Right lung (tissue), 10 donors: ENCODE measurements at places on chromosomes 4 and X.

DNA sequence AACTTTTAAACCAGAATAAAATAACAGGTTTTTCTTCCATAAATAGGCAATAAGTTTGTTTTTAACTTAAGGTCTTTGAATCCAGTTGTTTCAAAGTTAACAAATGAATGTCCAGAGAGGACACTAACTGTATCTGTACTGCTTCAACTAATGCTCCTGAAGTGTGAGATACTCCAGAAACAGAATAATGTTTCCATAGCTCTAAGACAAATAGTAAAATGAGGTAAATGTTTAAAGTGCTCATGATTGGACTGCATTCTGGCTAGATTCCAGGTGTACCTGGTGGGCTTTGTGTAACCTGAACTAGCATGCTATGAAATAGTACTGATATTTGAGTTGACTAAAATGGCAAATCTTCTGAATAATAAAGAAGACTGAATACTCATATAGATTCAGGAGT is 51.7 kb downstream of the METTL14 start:
- no peak for DNase-seq

- DNase-seq = no peak
These were observed 519.9 kb downstream of the INPP4B start for GRCh38 chr4:142326181-142326580.

GRCh38 chrX:3697701-3698279 is 15.7 kb downstream of the PRKX start:
- no peak for DNase-seq

GRCh38 chr4:5004496-5004895 is 14.8 kb downstream of the CYTL1 start:
- DNase-seq = no peak

- no peak for DNase-seq
These were observed 8.0 kb downstream of the RADX start for GRCh38 chrX:106619797-106620196.

DNA sequence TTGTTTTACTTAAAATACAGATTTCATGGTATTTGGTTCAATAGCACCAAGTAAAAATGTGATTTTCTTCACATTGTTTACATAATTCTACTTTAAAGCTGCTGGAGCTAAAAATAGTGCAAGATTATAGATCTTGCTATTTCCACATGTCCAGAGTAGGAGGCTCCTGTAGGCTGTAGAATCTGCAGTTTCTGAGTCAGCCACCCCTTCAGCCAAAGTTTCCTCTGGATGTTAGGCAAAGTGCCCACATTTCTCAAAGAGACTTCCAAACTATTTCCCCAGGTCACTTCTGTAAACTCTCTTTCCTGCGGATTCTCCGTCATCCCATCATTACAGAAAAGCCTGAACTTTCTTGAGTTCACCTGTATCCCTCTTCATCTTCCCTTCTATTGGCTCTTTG is 342.5 kb upstream of the FSTL5 start:
- DNase-seq = no peak

DNA sequence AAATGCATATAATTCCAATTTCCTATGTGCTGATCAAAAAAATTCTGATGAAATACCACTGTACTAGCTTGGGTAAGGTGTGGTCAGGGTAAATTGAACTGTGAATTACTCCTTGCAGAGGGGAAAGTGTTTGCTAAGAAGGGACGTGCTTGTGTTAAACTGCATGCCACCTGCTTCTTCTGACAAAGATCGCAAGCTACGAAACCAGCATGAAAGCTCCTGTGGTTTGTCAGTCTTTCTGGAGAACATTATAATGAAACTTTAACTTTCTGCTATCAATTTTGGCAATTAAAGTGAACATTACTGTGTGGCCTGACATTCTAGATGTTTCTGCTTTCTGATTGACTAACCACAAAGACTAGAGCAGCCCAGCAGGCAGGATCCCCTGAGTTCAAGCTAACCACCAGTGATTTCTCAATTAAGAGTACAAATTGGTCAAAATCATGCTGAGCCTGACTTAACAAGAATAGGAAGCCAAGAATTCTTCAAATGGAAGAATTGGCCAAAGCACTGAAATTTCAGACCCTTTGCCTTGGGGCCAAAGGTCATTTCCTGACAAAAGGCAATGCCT is 239.0 kb downstream of the SLITRK2 start:
- DNase-seq = no peak

GRCh38 chrX:107750263-107750662 is 25.3 kb downstream of the TSC22D3 start:
- no peak for DNase-seq

DNA sequence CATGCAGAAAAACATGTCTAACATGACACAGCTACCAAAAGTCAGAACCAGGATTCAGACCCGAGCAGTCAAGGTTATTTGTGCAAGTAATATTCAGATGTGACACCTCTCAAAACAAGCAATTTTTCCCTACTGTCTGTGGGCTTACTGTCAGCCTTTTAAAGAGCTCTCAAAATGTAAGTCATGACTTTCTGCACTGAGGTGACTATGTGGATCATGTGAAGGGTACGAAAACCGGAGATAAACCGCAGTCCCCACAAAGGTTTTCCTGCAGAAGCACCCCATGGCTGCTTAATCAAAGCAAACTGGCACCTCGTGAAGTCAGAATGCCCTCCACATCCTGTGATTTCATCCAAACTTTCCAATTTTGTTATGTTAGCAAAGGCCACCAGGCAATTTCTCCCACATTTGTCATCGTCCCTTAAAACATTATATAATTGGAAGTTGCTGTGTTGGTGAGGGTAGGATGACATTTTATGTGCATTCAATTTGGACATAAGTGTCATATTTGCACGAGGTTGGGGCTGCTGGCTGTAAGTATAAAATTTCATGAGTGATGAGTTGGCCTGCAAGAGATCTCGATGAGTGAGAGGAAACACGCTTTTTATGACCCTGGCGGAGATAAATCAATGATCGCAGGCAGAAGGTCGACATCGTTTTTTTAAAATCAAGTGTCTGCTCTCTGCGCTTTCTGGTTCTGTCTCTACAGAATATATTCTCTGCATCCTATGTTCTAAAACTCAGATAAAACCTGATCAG is 161.2 kb downstream of the STK32B start:
- no peak for DNase-seq

- DNase-seq = peak; percentile 39
These were observed 86.1 kb downstream of the CPE start for GRCh38 chr4:165464813-165465381.

DNA sequence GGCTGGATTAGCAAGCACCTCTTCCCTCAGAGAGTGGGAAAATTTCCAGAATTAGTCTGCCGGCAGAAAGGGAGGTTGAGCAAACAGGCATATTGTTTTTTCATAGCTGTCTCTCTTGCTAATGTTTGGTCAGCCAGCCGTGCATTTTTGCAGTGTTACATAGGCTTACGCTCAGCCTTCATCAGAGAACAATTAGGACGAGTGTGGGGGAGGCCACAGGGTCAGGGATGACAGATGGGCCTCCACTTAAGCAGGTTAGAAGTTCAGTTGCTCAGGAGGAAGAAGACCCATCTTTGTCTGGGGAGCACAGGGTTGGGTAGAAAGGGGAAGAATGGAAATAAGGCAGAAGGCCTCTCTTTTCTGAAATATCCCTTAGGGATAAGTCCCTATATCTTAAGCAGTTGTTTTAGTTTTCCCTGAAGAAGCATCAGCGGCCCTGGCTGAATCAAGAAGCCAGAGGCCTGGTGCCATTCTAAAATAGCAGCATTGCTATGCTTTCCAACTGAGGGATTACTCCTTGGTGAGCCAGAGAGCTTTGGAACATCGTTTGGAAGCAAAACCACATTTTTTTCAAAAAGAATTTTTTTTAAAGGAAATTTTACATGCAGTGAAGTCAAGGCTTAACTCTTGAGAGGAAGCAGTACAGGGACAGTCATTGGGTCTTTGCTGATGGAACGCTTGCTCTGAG is 118.8 kb downstream of the SMIM20 start:
- DNase-seq = no peak

DNA sequence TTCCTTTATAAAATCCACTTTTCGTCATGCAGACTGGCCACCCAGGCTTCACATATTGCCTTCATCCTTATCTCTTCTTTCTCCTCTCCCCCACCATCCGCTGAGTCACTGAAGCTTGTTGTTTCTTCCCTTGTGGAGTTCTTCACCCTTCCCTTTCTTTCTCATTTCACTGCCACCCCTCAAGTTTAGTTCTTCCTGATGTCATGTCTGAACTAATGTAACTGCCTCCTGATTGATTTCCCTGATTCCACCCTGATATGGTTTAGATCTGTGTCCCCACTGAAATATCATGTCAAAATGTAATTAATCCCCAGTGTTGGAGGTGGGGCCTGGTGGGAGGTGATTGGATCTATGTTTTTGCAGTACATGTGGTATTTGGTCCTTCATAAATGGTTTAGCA is 151.4 kb downstream of the CPEB2 start:
- no peak for DNase-seq

DNA sequence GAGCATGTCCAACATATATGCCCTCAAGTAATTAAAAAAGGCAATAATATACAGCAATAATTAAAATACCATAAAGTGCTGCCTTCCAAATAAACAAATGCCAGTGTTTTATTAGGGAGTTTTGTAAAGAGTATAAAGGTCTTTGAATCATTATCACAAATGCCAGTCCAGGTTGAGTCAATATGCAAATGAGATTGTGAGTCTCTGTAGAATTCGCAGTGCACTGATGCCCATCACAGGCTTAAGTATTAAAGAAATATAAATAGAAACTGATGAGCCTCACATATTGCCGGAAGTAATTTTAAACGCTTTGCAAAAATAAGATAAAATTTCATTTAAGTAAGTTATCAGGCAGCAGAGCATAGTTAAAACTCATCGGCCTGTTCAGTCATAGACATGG is 205.0 kb upstream of the TECRL start:
- no peak for DNase-seq

- no peak for DNase-seq
These were observed 166.1 kb upstream of the NUDT6 start for GRCh38 chr4:123088501-123088900.

- DNase-seq = no peak
These were observed 209.4 kb downstream of the VEGFC start for GRCh38 chr4:176583278-176583677.

DNA sequence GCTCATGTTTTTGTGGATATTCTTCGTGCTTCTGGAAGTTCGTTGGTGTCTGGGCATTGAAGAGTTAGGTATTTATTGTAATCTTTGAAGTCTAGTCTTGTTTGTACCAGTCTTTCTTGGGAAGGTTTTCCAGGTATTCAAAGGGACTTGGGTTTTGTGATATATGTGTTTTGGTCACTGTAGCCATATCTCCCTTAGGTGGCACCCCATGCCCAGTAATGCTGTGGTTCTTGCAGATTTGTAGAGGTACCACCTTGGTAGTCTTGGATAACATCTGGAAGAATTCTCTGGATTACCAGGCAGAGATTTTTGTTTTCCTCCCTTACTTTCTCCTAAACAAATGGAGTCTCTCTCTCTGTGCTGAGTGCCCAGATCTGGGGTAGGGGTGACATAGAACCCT is 184.1 kb downstream of the TEX13C start:
- no peak for DNase-seq

DNA sequence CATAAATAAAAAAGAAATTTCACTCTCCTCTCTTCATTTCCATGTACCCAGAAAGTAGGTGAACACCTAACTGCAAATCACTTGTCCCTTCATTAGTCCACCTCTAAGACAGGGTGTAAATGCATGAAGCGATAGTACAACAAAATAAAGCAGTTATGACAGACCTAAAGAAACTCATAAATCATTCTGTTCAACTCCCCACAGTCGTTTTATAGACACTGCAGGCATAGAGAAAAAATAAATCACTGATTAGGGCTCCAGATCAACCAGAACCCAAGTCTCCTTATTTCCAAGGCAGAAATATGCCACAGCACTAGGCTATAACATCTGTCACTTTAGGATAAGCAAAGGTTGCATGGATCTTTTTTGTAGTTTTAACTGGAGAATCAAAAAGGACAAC is 3.0 kb downstream of the RASGEF1B start:
- no peak for DNase-seq

GRCh38 chrX:140767646-140768045 is 58.1 kb downstream of the LINC00632 start:
- no peak for DNase-seq

- DNase-seq = no peak
These were observed 12.1 kb upstream of the CSN2 start for GRCh38 chr4:69977582-69977981.
